Stimulated activated CD4-positive, alpha-beta T cell treated with anti-CD3 and anti-CD28 coated beads, TNF-alpha, amount 100 ng/mL, for 24 hours (primary cell): ENCODE measurements at places on chromosomes 3 and 15.
A peak's percentile ranks its signal among the peaks of the same experiment; 100 is the strongest.

- DNase-seq, result no peak
These were observed 86.8 kb downstream of the SYNPR start for GRCh38 chr3:63364910-63365309.

DNA sequence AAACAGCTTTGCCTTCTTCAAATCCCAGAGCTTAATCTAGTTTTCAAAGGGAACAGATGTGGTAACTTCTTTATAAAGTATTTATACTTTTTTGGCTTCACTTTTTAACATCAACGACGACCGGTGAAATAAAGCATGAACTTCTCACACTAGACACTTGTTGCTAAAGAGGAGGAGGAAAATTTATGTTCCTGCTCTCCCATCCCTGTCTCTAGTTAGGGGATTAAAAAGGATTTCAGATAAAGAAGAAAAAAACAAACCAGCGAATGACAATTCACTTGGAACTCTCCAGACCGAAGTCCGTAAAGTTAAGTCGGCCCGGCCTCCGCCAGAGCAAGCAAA, 672 bp downstream of the NEDD4 start:
- no peak for DNase-seq

GRCh38 chr3:60584250-60584649, 667.0 kb downstream of the FHIT start:
- no peak for DNase-seq

DNA sequence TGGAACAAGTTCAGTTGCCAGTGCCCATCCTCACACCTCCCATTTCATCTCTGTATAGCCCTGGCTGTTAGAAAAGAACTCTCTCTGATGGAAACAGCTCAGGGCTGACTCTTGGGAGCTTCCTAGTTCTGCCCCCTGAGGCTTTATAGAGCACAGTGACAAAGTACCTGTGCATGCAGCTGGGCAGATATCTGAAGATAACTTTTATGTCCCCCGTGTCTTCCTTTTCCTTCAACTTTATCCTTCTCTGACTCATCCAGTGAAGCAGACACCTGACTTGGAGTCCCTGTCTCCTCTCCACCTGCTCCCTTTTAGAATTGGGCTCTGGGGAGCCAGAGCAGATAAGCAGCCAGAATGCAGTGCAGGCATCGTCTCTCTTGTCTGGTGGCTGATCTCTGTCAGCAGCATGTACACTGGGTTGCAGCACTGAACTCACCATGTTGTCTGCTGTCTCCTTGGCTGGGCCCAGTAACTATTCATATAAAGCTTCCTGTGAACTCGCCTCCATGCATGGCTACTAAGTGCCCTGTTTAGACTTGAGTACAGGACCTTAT, 53.9 kb upstream of the PLXNA1 start:
- no peak for DNase-seq

- no peak for DNase-seq
These were observed 13.4 kb upstream of the TBC1D5 start for GRCh38 chr3:17755836-17756235.

- no peak for DNase-seq
These were observed 51.6 kb upstream of the CMTM7 start for GRCh38 chr3:32340039-32340438.

GRCh38 chr3:30011237-30011803, 595.1 kb upstream of the TGFBR2 start:
- DNase-seq, result no peak

DNA sequence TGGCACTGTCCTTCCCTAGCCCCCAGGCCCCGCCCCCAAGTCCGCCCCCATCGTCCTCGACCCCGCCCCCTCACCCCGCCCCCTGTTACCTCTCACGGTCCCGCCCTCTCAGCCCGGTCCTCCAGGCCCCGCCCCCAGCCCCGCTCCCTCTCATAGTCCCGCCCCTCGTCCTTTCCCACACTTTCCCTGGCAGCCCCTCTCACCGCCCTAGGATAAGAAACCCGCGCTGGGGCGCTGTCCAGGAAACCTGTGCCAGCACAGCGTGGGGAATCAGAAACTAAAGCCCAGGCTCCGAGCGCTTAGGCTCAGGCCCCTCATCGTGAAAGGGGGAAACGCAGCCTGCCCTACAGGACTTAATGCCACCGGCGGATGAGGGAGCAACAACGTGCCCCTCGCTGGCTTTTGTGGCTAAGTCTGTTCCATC, 20.9 kb downstream of the TRPM1 start:
- DNase-seq, result peak; percentile 4

GRCh38 chr3:60101621-60102020, 1051.8 kb upstream of the CFAP20DC start:
- no peak for DNase-seq

DNA sequence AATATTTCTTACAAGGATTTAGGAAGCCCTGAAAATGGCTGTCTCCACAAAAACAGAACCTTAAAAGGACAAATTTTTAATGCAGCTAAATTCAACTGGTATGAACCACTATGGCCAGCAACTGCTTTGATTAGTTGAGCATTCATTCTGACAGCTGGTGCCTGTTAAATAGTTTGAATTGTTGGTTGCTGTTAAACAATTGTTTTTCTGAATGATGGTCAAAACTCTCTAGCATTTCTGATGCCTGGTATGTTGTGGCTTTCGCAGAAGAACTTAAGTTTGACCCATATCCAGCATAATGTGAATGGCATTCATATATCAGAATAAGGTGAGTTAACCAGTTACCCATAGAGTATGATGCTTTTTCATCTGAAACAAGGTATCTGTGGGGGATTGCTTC, 138.4 kb downstream of the MEIS2 start:
- DNase-seq, result no peak

DNA sequence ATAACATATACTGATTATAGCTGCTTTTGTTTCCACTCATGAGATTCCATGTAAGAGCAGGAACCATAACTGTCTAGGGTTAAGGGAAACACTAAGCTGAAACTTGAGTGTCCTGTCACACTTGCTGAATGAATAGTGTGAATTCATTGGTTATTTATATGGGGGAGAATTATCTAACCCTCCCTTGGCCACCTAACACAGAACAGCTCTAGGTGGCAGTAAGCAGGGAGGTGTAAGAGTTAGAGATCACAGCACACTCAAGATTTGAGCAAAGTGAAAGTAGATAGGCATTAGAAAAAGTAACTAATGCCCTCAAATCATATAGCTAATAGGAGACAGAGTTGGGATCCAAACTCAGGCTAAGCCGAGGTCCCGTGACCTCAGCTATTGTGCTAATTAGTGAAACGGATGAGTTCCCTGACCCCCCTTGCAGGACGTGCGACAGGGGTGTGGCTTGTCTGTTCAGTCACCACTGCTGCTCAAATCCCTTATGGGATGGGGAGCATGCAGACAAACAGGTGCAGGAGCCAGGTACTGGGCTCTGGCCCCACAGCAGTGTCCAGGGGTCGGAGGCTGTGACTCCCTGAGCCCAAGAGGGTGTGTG, 27.7 kb upstream of the ANO10 start:
- no peak for DNase-seq

GRCh38 chr3:191340966-191341365, 10.6 kb upstream of the UTS2B start:
- no peak for DNase-seq

- no peak for DNase-seq
These were observed 130.6 kb upstream of the MEF2A start for GRCh38 chr15:99435113-99435695.

- DNase-seq, result no peak
These were observed 19.7 kb upstream of the CYP11A1 start for GRCh38 chr15:74387141-74387541.

DNA sequence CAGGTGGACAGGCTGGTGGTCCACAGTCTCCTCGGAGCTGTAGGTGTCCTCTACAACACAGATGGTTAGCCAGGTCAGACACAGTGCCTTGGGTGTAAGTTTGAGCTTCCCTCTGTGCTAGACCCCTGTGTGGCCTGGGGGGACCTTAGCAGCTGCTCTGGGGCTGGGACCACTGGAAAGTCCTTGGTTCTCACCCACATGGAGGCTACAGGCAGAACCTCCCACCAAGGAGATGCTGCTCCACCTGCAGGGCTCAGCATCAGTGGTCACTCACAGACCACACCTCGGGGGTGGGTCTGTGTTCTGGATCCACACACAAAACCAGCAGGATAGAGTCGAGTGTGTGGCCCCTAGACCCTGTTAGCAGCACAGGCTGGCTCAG, 8.4 kb downstream of the RASL12 start:
- no peak for DNase-seq

- DNase-seq, result peak; percentile 11
These were observed 489 bp downstream of the CSPG5 start for GRCh38 chr3:47578119-47578632.

- no peak for DNase-seq
These were observed 116.5 kb upstream of the SLC2A2 start for GRCh38 chr3:171142985-171143384.

DNA sequence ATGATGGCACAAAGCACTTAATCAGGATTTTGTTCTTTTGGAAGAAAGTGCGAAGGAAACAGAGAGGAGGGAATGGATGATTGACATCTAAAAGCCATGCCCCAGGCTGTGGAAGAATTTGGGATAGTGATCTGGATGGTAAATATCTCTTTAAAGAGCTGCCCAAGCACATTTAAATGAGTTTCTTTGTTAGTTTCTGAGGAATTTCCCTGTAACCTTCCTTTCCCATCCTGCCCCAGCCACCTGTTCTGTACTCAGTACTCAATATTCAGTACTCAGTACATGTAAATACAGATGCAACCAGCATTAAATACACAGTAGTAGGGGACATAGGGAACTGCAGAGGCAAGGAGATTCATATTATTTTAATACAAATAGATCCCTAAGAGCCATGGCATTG, 7.8 kb upstream of the CORO2B start:
- no peak for DNase-seq

GRCh38 chr3:122533931-122534334, 19.2 kb upstream of the KPNA1 start:
- peak; percentile 11 for DNase-seq

DNA sequence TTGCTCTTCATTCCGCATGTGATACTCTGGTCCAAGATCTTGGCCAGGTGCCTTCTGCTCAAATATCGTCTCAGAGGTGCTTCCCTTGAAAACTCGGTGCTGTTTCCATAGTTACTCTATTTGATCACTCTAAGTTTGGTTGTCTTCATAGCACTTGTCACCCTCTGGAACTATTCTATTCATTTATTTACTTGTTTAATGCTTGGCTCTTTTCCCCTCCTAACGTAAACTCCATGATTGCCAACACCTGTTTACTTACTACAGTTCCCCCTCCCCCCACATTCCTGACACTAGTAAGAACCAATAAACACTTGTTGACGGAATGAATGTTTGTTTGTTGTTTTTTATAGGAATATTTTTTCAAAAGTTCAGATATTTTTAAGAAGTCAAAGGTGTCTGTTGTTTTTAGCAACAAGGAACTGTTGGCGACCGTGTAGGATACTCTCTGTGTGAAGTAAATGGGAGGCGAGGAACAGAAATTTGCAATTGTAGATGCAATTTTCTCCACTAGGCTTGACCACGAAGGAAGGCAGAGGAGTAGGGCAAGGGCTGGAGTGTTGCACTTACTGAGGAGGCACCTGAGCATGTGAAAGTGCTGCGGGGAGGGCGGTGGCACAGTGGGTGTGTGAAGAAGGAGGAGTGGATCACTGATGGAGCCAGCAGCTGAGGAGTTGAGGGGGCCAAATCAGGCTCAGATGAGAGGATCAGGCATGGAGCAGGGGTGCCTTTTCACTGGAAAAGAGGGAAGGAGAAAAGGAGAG, 48.4 kb downstream of the MOBP start:
- no peak for DNase-seq

DNA sequence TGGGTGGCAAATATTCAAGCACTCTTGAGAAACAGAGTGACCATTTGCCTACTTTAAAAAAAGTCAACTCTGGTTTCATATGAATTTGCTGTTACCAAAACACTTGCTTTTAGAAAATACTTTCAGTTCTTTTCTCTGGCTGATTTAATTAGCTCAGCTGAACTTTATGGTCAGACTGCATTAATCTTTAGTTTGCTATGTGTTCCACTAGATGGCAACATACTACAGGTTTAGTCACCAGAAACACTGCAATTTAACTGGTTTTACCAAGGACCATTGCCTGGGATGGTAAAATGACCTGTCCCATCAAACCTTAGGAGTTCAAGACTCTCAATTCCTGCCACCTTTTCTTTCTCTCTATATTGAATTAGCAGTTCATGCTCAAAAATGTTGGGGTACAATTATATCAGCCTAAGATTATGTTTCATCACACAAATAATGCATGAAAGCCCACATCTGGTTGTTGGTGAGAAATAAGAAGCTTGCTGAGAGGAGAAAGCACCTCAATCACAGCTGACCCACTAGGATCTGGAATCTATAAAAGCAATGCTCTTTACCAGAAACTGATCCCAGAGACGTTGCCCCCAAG, 14.2 kb downstream of the EIF4E3 start:
- no peak for DNase-seq

- no peak for DNase-seq
These were observed 3.2 kb downstream of the TNIK start for GRCh38 chr3:171456765-171457606.

DNA sequence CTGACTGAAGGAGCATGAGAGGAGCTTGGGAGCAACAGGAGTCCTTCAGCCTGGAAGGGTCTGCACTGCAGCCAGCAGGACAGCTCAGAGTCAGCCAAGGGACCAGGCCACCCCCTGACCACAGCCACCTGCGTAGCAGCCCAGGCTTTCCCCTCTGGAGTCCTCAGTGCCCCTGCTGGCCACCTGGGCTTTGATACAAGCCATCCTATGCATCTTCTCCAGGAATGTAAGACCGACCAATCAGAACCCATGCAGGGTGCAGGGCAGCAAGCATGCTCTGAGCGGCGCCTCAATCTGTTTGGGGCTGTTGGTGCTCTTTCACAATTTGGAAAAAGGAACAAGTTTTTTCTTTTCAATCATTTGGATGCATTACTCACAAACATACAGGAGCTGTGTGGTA, 52.0 kb downstream of the DZIP1L start:
- no peak for DNase-seq

GRCh38 chr15:24078310-24079029, 391.4 kb upstream of the NDN start:
- DNase-seq, result no peak

DNA sequence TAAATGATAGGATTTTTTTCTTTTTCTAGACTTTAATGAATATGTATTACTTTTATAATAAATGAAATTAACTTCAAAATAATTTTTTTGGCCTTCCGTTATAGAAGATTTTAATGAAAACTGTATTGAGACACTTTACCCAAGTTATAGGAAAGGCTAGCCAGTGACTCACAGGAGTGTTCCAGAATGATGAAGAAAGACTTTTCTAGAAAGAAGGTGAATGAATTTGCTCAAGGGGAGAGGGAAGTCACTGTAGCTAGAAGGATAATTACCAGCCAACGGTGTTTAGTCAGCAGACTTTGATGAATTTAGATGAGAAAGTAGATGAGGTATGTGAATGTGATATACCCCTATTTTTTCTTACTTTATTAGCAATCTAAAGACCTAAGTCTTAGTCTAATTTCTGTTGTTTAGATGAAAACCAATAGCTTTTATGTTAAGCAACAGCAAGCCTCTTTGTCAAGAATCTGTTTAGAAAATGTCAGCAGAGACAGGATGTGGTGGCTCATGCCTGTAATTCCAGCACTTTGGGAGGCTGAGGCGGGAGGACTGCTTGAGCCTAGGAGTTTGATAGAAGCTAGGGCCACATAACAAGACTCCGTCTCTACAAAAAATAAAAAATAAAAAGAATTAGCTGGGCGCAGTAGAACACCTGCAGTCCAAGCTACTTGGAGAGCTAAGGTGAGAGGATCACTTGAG, 3.2 kb downstream of the ALAS1 start:
- DNase-seq, result no peak

- DNase-seq, result no peak
These were observed 16.6 kb downstream of the ABTB1 start for GRCh38 chr3:127689266-127689860.
